ENCODE measurements at places on chromosomes 12 and 14.

DNA sequence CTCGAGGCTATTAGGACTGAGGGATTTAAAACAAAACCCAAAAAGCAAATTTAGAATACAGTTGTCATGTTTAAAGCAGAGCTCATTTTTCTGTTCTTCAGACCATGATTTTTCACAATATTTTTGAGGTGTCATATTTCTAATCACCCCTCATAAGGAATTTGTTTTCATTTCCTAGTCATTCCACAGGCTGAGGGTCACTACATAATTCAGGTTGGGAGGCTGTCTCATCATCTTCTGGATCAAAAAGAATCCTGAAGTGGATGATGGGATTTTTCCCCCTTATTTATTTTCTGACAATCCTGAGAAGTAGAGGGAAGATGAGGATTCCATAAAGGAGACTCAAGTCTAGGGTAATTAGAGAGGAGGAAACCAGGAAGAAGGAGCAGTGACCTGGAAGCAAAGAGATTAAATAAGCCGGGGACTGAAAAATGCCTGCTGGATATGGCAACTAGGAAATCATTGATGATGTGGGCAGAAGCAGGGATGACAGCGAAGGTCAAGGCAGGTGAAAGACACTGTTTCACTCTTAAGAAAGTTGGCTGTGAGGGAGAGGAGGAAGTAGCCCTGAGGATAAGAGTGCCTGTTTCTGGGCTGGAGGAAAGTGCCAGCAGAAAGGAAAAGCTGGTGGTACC is 9.0 kb upstream of the PCNX1 start:
- DNase-seq, result no peak

- no peak for DNase-seq
These were observed 247.2 kb downstream of the ALX1 start for GRCh38 chr12:85527192-85527591.

- DNase-seq, result no peak
These were observed 27.3 kb downstream of the RERG start for GRCh38 chr12:15193946-15194345.

DNA sequence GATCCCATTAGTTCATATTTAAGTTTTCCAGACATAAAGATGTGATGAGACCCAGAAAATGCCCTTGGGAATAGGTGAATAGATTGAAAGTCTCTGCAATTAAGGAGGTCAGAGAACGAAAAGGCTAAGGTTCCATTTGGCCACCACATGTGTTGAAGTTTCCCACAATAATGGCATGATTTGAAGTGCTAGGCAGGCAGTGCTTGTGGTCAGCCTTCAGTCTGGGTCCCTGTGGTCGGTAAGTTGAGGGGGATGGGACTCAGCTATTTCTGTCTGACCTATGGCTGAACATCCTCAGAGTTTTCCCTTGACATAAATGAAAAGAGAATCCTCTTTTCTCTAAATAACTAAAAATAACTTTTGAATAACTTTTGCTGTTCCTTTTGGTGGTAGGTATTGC is 92.4 kb downstream of the PELI2 start:
- DNase-seq, result no peak
